ENCODE measurements at places on chromosomes 11 and 22.

GRCh38 chr22:32411402-32411801 lies 645 bp downstream of the RTCB start:
- DNase-seq: peak; percentile 43

DNA sequence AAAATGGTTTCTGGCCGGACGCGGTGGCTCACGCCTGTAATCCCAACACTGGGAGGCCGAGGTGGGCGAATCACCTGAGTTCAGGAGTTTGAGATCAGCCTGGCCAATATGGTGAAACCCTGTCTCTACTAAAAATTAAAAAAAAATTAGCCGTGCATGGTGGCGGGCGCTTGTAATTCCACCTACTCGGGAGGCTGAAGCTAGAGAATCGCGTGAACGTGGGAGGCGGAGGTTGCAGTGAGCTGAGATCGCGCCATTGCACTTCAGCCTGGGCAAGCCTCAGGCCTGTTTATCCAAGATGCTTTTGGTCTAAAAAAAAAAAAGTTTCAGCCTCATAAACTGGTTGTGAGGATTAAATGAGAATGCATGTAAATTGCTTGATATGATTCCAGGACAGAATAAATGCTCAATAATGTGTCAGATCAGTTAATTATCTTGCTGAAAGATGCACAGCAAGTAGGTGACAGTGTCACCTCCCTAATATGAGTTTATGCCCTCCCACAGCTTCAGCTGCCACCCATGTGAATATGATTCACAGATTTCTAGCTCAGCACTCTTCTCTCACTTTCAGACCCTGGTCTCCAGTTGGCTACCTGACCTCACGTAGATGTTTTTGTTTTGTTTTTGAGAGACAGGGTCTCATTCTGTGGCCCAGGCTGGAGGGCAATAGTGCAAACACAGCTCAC lies 1.1 kb upstream of the ALG8 start:
- no peak for DNase-seq

GRCh38 chr11:111206472-111206871 lies 39.1 kb upstream of the POU2AF2 start:
- DNase-seq: peak; percentile 30

DNA sequence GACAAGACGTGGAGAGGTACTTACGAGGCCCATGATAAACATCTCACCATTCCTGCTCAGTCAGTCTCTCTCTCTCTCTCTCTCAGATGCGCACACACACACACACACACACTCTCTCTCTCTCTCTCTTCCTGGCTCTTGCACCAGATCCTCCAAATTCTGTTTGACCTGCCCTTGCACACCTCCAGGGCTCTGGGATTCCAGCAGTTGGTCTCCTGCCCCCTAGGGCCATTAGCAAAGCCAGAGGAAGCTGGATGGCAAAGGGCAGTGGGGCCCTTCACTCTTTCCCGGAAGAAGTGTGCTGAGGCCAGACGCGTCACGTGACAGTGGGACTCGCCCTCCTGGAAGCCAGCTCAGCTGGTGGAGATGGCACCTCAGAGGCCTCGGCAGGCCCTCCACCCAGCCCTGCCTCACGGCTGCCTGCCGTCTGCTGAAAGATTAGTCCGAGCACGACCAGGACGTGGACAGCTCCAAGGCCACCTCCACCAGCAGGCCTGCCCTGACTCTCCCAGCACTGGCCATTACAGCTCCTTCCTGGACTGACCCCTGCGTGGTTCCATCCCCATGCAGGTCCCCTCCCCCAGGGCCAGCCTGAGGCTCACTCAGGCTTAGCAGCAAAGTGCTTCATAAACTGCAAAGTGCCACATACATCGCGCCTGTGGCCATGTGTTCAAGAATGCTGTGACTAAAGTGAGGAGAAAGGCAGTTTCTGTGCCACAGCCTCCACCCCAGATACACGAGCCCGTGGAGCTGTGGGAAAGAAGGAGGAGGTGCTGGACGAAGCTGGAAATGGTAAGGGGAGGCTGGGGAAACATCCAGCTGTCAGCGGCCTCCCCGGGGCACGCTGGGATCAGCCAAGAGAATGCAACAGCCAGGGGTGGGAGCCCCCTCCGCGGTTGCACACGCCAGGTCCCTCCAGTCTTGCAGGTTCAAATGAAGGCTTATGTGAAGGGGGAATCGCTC lies 3.7 kb downstream of the PDGFB start:
- peak; percentile 55 for DNase-seq

DNA sequence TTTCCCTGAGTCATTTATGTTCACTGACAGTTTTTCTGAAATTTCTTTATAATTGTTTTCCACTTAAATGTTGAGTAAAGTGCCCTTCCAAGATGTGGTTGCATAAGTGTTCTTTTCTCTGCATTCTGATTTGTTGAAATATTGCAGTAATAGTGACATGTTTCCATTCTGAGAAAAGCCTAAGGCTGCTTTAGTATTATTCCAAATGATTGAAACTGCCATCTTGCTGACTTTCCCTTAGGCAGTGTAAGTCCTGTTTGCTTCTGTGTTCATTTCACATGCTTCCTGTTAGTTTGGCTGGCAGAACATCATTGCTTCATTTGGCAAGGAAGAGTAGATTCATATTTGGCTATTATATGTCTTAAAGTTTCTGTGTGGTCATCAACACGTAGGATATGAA lies 146.5 kb downstream of the ELP4 start:
- DNase-seq: no peak

- no peak for DNase-seq
Observed at GRCh38 chr11:74824285-74824982, 75.8 kb downstream of the RNF169 start.

DNA sequence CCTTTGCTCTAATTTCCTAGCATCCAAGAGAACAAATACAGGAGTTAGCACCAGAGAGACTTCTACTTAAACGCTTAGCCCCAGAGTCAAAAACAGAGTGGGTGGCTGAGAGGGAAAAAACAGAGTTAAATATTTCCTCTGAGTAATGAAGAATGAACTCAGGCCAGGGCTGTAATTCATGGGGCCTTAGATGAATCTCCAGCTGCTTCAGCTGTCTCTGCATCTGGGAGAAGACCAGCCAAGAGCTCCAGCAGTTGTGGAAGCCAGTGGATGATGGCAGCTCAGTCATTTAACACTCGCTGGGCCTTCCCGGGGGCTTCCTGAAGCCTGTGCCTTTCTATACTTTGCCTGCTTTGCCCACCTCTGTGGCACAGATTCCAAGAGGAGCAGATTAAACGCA lies 5.7 kb upstream of the ADAMTS15 start:
- DNase-seq: no peak

DNA sequence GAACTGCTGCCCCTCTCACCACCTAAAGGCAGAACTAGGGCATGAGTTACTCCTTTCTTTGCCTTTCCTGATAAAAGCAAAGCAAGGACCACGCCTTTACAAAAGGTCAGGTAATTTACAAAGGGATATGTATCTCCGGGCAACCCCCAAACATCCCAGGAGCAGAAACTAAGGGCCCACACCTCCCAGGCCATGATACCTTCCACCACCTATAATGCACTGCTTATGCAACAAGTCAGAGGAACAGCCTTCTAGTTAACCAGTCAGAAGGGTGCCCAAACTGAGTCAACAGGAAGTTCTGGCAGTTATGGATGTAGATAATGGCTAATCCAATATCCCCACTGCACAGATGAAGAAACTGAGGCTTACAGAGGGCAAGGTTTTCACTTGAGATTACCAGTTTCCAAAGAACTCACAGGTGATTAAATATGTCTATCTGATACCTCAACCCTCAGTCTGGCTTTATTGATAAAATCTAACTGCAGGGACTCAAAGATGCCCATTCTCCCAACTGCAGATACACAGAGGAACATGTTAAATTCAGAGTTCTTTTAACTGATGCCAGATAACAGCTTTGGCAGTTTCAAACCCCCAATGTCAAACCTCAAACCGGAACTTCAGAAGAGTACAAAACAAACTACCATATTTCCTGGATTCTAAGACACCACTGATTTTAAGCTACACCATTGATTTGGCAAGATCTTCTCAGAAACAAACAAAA lies 16.8 kb upstream of the CASTOR1 start:
- no peak for DNase-seq

GRCh38 chr22:38346506-38346905 lies 29.3 kb upstream of the CSNK1E start:
- DNase-seq: no peak

DNA sequence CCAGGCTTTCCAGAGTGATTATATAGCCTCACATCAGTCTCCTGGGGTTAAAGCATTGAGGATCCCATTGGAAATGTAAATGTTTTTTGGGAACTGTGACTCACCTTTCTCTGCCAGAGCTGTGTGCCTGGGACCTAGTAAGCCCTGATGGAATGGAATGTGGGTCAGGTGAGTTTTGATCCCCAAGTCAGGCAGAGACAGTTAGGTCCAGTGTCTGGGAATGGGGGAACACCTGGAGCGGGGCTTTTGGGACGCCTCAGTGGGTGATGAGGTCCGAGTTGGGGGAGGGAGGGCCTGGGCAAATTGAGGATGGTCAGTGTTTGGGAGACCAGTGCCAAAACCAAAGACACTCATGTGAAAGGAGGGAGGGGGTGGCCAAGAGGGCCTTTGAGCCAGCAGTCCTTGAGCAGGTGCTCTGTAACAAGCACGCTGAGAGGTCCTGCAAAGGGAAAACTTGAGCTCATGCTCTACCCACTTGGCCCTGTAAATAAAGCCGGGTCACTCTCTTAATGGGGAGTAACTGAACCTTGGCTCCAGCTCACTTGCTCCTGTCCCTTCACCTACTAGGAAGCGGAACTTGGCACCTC lies 104.7 kb downstream of the NAV2 start:
- no peak for DNase-seq

DNA sequence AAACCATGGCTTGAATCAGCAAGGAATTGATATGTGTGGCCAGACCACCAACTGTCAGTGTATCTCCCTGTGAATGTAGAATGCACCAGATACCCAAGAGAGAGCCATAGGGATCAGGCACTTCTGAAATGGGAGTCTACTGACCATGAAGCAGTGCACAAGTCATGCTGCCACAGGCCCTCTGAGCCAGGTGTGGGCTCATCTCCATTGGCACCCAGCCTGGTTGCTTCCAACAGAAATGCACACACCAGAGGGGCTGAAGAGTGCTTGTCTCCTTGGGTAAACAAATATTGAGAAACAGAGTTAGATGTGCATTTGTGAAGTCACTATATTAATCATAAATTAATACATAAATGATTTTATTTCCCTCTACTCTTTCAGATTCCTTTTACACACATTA lies 28.4 kb upstream of the PANX1 start:
- no peak for DNase-seq

- no peak for DNase-seq
Observed at GRCh38 chr11:119341222-119342022, 739 bp upstream of the C1QTNF5 start.

GRCh38 chr11:122044086-122044485 lies 71.9 kb downstream of the BLID start:
- no peak for DNase-seq

GRCh38 chr11:44698252-44698912 lies 28.4 kb upstream of the TSPAN18 start:
- DNase-seq: no peak

DNA sequence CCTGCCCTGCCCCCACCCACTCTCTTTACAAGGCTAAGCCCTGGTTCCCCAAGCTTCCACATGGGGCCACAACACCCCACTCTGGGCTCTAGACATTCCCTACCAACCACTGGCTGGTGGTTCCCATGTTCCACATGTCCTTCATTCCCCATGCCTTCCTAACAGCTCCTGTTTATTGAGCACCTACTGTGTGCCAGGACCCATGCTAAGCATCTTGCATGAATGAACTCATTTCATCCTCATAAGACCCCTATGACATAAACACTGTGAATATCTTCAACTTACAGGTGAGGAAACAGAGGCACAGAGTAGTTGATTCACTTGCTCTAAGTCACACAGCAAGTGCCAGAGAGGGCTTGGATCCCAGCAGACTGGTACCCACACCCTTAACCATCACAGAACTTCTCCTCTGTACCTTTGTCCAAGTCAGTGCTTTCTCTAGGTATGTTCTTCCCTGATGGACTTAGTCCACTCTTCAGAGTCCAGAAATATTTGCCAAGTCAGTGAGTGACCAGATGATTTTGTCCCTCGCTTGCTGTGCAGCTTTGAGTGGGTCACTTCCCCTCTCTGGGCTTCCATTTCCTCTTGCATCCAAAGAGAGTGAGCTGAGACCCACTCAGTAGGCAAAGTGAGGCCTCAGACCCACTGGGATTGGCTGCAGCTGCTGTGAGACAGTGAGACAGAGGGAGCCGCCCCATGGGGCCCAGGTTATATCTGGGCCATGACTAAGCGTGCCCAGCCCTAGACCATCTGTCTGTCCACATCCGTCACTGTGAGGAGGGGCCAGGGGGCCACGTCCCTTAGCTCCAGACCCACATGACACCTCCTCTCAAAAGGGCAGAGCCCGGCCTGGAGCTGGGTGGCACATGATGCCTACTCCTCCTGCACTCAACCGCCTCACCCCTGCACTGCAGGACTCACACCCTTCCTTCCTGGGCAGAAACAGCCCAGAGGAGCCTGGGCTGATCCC lies 132.4 kb downstream of the MN1 start:
- peak; percentile 70 for DNase-seq

DNA sequence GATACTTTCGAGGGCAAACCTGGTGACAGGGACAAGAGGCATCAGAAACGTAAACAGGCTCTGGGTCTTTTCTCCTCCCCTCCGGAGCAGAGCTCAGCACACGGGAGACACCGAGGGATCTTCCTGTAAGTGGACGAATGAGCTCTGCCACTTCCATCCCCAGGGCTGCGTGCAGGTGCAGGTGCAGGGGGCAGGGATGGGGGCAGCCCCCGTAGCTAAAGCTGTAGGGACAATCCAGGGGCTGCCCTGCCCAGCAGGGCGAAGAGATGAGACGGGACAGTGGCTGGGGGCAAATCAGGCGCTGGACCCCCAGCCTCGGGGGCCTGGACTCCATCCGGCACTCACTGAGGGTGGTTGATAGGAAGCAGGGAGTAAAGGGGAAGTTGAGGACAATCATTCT lies 505.4 kb downstream of the BRD1 start:
- no peak for DNase-seq

DNA sequence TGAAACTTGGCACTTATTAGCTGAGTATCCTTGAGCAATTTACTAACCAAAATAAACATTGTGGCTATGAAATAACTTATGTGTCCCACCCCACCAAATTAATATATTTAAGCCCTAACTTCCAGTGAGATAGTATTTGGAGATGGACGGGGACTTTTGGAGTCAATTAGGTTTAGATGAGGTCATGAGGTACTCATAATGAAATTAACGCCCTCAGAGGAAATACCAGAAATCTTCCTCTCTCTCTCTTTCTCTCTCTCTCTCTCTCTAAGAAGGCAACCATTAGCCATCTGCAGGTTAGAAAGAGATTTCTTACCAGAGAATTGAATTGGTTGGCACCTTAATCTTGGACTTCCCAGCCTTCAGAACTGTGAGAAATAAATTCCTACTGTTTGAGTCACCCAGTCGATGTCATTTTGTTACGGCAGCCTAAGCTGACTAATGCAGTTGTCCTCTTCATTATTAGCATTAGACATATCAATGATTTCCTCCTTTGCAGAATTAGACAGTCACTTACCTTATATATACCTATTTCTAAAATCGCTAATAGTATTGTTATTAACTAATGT lies 1284.0 kb downstream of the FAM181B start:
- no peak for DNase-seq

- no peak for DNase-seq
Observed at GRCh38 chr22:36369004-36369921, 18.5 kb downstream of the MYH9 start.

Measured in RWPE1 (cell line).